ENCODE measurements at places on chromosomes 5 and 9. TPM values are rescaled to one million over a fixed set of nuclear protein-coding genes. Genes with fewer than 3 reads are reported as not detected.

The OLFM1 gene
- total RNA-seq, result 4.9 TPM

The IER5L gene
- total RNA-seq, result 118 TPM

The UBLCP1 gene
- 20.9 TPM for total RNA-seq

The ALDOB gene
- not detected for total RNA-seq
